ENCODE measurements at places on chromosomes 12 and 14.

DNA sequence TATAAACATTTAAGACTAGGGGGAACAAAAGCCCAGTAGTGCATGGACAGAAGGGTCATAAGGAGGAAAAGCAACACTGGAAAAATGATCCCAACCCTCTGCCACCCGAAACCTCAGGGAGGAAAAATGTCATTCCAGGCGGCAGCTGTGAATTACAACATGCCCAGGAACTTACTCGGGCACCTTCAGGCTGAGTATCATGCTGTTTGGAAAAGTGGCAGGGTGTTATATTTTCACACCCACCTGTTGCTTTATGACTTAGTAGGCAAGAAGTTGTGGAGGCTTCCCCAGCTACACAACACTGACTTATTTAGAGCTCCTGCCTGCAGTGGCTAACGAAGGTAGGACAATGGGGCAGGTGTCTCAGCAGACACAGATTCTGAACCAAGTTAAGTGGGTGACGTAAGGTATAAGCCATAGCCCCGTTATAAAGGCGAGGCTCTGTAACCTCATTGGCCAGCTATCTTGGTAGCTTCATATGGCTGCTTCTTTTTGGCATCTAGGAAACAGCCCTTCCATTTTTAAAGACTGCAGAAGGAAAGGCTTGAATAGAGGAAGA is 96.1 kb upstream of the IFNG-AS1 start:
- no peak for DNase-seq

DNA sequence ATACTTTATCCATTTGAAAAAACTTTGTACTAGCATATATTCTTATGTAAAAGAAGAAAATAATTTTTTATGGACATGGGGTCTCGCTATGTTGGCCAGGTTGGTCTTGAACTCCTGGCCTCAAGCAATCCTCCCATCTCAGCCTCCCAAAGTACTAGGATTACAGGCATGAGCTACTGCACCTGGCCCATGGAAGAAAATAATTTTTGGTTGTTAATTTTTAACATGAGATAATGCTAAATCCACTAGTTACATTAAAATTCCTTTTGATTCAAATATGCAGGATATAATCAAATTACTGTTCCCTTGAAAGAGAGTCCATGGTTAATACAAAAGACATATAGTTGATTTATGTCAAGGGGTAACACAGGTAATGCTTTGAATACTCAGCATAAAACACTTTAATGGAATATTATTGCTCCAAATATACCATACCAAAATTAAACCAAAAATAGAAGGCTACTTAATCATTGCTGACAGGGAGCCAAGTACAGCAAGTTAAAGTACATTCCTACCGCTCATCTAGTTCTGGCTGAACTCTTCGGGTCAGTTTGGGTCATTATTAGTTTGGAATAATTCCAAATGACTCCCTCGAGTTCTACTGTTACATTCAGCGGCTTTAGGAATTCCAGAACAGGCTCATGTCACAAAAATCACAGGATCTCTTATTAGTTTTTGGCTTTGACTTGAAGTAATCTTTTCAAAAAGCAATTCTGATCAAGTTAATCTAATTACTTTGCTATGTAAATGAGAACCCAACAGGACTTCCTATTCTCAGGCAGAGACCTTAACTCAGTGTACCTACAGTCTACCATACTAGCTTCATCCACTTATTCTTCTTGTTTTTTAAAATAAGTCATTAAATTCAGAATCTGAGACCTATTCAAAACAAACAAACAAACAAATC is 6.1 kb downstream of the SOS2 start:
- no peak for DNase-seq

- no peak for DNase-seq
These were observed at the start of gene BDKRB2 for GRCh38 chr14:96204151-96205058. Gene BDKRB2, plus strand, starts transcription at chr14:96204839. Its CDS starts 32,269 bp downstream, at chr14:96237108.

DNA sequence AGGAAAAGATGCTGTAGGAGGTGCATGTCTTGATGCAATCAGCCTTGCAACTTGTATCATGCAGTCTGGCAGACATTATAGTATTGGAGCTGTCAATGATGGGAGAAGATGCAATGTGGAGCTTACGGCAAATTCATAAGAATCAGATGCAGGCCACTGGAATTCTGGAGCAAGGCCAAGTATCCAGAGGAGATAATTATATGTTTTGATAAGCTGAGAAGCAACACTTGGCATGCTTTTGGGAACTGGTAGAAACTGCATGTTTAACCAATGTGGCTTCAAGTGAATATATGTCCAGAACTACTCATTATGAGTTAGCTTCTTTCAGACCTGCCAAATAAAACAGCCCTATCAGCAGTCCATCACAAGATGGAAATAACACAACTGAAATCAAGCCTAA is 249.1 kb upstream of the PPFIA2 start:
- no peak for DNase-seq

DNA sequence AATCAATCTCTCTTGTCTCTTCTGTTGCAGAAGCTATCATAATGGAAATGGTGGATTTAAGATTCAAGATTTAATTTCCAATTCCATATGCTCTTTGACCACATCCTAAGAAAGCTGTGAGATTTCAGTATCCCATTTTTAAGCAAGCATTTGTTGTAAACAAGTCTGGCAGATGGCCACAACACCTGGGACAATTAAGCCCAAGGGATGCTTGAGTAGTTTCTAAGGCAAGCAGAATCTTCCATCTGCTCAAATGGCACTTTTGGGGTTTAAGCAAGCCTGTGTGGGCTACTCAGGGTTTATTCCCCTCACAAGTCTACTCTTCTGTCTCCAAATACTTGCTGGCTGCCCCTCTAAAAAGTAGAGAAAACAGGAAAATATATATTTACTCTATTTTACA is 304.7 kb upstream of the SYT1 start:
- no peak for DNase-seq

DNA sequence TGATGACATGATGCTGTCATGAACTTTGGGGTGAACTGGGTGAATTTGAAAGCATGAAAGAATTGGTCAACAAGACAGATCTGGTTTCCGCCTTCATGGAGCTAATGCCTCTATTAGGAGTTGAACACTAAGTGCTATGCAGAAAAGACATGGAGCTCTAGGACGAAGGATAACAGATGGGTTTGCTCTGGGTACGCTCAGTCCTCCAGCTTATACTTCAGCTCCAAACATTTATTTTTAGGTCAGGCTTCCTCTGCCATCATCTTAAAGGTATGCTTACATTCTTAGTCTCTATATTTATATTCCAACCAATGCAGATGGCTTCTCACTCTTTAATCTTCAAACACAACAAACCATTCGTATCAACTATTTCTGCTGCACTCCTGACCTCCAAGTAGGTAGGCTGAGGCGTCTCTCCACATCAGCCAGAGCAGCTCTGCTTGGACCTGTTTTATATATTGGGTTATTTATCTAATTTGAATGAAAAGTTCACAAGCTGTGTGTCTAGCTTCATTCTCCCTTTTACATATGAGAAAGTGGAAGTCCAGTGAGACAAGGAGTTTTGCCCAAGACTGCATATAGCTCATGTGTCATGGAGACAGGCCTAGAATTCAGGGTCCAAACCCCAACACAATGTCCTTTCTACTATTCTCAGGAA is 226.3 kb downstream of the SPTSSA start:
- no peak for DNase-seq

- DNase-seq = peak; percentile 36
These were observed 11.3 kb downstream of the PHLDA1 start for GRCh38 chr12:76020281-76020680.

GRCh38 chr12:68237078-68237477 is 11.5 kb upstream of the IL26 start:
- DNase-seq = no peak

DNA sequence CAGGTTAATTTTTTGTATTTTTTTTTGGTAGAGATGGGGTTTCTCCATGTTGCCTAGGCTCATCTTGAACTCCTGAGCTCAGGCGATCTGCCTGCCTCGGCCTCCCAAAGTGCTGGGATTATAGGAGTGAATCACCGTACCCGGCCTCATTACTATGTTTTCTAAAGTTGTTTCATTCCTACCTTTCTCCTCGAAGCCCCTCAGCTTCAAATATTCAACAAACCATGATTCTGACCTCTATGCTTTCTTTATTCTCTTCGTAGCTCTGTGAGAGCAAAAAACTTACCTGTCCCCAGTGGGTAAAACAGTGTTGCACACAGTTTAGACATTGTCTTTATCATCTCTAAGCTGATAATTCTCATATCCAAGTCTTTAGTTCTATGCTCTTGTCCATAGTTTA is 26.2 kb upstream of the MDM2 start:
- no peak for DNase-seq

- DNase-seq = no peak
These were observed 151.6 kb downstream of the KICS2 start for GRCh38 chr12:64070454-64070853.

- no peak for DNase-seq
These were observed 208.2 kb downstream of the DIO2 start for GRCh38 chr14:80003138-80003537.

DNA sequence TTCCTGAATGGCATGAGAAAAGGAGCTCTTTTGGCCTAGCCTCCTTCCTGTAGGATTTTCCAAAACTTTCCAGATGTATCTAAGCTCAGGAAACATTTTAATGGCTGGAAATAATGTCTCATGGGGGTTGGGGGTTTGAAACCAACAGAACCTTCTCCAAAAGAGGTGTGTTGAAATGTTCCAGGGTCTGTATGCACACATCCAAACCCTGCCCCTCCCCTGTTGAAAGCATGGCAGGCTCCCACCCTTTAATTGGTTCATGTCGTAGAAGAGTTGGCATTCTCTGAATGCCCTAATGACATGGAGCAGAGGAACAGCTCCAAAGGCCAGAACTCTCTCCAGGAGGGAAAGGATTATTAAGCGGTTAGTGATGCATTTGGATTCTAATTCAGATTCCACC is 353.2 kb downstream of the ZFP36L1 start:
- no peak for DNase-seq

DNA sequence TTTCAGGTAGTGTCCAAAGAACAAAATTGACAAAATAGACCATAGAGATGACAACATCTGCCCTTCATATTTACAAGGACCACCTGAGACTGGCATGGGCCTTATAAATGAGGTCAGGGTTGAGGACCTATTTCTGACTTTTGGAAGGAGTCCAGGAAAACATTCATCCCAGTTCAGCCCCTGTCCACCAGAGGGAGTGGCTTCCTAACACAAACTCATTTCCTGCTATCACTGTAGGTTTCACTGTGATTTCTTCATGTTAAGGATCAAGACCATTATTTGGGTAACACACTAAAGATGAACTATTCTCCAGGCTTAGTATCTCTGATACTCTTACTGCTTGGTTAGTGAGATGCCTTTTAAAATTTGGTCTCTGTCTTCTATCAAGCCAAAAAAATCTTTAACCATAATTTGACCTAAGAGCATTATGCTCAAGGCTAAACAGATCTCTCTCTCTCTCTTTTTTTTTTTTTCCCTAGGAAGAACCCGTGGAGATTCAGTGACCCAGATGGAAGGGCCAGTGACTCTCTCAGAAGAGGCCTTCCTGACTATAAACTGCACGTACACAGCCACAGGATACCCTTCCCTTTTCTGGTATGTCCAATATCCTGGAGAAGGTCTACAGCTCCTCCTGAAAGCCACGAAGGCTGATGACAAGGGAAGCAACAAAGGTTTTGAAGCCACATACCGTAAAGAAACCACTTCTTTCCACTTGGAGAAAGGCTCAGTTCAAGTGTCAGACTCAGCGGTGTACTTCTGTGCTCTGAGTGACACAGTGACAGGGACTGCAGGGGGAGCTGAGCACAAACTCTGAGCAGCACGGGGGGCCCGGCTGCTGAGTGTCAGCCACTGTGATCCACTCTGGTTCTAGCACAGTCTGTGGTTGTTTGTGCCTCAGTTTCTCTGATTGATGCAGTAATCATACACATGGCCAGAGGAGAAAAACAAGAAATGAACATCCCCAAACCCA is 267.6 kb upstream of the OR4E1 start:
- DNase-seq = peak; percentile 10

DNA sequence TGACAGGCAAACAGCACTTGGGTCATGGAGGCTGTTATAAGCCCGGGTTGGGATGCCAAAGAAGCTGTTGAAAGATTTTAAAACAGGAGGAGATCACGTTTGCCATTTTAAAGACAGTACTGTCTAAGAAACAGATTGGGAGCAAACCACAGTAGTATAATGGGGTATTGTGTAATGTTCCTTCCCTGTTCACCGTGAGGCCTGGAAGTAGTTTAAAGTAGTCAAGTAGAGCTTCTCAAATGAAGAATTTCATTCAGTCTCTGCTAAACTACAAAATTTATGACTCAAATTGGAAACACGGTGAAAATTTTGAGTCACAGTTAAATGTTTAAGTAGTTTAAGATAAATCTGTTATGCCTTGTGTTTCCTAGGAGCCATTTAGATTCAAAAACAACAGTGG is 35.8 kb downstream of the ATP2A2 start:
- no peak for DNase-seq

DNA sequence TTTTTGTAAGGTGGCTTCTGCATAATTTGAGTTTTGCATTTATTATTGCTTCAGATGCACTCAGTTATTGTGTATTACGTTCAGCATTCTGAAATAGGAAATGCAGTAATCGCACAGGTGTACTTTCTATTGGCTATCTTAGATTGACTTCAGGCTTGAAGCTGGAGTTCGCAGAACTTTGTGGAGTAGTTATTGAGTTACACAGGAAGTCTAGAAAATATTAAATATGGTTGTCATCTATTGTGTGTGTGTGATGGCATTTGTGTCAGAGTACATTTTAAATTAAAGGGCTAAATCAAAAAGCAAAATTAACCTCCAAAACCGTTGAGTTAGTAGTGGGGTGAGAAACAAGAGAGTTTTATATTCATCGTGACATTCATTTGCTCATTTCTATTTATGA is 2.7 kb downstream of the ARID2 start:
- no peak for DNase-seq

DNA sequence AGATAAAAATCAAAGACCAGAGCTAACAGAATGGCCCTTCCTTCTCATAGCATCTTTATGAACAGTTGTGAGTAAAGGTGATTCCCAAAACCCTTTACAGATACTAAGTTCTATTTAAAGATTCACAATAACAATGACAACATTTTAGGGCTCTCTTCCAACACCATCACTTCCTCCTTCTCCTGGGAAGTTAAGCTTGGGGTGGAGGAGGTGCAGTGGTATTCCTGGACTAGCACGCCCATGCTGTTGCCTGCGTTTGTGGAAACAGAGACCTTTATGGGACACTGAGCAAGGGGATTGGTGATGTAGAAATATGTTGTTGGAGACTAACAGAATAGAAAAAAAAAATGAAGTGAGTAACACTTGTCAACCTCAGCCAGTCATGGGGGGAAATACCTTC is 22.5 kb downstream of the SYNE2 start:
- no peak for DNase-seq

GRCh38 chr14:91413547-91414474 is 3.8 kb downstream of the CCDC88C start:
- DNase-seq = no peak

GRCh38 chr12:71392521-71393145 is 47.0 kb upstream of the LGR5 start:
- DNase-seq = no peak

DNA sequence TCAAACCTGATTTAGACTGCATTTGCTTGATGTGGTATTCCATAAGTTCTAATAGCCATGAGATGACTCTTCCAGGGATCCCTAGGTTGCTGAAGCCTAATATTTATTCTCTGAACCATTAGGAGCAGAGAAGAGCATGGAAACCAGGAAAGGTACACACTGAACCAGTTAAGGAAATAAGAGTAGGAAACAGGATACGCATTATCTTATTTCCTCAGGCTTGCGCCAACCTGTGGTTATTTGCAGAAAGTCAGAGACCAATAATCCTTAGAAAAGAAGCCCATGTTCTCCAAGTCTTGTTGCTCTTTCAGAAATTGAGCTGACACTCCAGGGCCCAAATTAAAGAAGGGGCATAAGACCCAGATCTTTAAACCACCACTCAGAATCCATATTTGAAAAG is 41.8 kb upstream of the SMUG1 start:
- no peak for DNase-seq
